ENCODE measurements at places on chromosomes 1 and 21. TPM values are rescaled to one million over a fixed set of nuclear protein-coding genes. Genes with fewer than 3 reads are reported as not detected.

The PHLDA3 gene
- 163 TPM for total RNA-seq

The CNKSR1 gene
- total RNA-seq = 0.45 TPM

The PLEKHA6 gene
- total RNA-seq = 20.3 TPM

The SMCP gene
- not detected for total RNA-seq

The SPATA21 gene
- 0.06 TPM for total RNA-seq

The TMEM53 gene
- 7.7 TPM for total RNA-seq

The SPRR2G gene
- total RNA-seq = not detected
